Trophoblast cell (in vitro differentiated cells and primary cell): ENCODE measurements at places on chromosomes 3 and 15.

DNA sequence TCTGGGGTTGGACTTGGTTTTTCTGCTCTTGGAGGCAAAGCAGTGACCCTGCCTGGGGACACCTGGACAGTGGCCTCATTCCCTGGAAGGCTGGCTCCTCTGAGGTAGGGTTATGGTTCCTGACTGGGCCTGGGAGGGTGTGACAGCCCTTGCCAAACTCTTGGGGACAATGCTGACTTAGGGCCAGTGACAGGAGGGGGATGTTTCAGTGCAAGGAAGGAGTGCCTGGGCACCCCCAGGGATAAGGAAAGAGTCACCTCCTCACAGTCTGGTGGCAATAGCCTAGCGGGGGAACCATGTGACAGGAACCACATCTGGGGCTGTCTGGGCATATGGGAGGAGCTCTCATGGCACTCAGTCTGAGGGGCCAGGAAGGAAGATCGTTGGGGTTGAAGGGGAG lies 91.8 kb downstream of the ABHD5 start:
- DNase-seq = no peak

DNA sequence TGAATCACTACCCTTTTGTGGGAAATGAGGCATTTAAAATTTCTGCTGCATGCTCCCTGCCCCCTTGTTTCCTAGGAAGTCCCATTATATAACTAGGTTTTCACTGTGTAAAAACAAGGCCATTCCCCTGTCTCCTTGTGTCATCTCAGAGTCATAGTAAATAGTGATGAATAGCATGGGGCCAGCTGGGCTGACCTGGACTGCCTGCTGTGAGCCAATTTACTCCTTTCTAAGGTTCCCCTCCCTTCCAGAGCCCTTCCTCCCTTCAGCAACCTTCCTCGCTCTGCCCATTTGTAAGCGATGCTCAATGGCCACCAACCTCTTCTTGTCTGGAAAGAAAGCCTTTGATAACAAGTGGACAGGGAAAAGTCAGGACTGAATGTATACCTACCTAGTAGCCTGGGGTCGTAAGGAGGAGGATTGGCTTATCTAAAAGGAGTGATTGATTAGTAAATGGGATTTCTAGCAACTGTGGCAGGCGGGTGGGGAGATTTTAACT lies 11.7 kb downstream of the ITGA11 start:
- no peak for DNase-seq

GRCh38 chr3:10653866-10654611 lies 148.7 kb upstream of the ATP2B2 start:
- no peak for DNase-seq

DNA sequence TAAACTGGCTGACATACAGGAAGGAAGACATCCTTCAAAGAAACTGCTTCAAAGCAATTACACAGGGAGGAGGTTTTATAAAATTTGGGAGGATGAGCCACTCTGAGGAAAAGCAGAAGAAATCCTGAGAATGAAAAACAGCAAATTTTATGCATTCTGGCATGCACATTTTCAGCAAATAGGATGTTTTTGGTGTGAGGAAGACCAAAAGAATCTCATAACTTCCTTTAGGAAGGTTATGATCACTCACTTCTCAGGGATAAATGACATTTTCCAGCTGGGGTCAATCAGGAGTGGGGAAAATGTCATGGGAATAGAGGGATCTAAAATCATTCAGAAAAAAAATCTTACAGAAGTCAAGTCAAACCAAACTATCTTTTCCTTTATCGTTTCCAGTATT lies 371.7 kb upstream of the CNTN6 start:
- no peak for DNase-seq

- no peak for DNase-seq
These were observed 41.2 kb downstream of the PCCB start for GRCh38 chr3:136291302-136291701.

DNA sequence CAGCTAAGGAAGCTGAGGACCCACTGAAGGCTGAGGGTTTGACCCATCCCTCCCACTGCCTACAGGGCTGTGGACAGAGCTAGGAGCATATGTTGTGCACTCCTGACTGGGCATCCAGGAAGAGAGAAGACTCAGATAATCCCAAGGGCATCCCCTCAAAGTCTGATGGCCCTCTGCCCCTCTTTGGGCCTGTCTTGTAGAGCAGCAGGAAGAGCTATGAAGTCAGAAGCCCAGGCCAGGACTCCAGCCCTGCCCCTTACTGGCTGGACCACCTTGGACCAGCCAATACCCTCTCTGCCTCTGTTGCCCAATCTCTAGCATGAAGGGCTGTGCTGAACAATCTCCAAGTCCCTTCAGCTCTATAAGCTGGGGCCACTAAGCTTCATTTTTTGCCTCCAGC lies 210.8 kb downstream of the RPLP1 start:
- DNase-seq = no peak

GRCh38 chr15:101362986-101363566 lies 68.0 kb upstream of the SNRPA1 start:
- DNase-seq = no peak

DNA sequence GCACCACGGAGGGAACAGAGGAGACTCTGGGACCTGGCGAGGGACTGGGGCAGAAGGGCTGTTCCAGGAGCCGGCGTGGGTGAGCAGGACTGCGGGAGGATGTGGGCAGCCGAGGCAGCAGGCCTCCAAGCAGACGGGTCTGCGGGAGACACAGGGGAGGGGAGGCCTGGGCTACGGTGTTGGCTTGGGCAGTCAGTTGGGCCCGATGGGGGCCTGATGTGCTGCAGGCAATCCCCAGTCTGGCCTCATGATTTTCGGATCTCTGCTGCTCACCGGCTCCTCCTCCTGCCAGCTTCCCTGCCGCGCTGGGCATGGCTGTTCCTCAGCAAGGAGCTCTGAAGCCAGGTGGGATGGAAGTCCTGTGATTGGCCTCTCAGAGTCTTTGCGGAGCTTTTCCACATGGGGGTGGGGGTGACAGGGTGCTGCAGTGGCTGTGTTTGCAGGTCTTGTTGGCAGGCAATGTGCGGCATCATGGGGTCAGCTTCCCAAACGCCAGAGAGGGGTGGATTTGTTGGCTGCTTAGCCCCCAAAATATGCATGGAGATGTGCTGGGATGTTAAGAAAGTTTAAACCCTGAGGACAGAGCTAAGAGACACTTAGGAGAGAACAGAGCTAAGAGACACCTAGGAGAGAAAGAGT lies 19.3 kb downstream of the MINAR1 start:
- DNase-seq = no peak
